Fibroblast of lung (primary cell): ENCODE measurements at places on chromosomes 1 and 21.

- no peak for DNase-seq
Measured at GRCh38 chr1:92943502-92943847, 17.8 kb downstream of the DIPK1A start.

GRCh38 chr1:33519240-33519884, 46.9 kb downstream of the ZSCAN20 start:
- DNase-seq = no peak

GRCh38 chr21:29340228-29340627, 41.5 kb downstream of the BACH1 start:
- DNase-seq = no peak

DNA sequence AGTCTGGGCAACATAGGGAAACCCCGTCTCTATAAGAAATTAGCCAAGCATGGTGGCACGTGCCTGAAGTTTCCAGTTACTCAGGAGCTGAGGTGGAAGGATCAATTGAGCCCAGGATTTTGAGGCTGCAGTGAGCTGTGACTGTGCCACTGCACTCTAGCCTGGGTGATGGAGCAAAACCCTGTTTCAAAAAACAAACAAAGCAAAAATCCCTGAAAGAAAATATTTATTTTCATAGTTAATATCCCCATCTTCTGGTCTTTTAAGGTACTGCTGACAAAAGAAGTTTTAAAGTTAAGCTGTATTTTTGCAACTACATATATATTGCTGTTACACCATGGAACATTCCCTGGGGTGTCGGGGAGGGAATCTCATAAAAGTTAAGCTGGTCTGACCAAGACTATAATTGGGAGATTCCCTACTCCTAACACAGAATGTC, 26.0 kb downstream of the VAMP4 start:
- no peak for DNase-seq

GRCh38 chr1:156746406-156746727, 5.1 kb downstream of the HDGF start:
- no peak for DNase-seq

DNA sequence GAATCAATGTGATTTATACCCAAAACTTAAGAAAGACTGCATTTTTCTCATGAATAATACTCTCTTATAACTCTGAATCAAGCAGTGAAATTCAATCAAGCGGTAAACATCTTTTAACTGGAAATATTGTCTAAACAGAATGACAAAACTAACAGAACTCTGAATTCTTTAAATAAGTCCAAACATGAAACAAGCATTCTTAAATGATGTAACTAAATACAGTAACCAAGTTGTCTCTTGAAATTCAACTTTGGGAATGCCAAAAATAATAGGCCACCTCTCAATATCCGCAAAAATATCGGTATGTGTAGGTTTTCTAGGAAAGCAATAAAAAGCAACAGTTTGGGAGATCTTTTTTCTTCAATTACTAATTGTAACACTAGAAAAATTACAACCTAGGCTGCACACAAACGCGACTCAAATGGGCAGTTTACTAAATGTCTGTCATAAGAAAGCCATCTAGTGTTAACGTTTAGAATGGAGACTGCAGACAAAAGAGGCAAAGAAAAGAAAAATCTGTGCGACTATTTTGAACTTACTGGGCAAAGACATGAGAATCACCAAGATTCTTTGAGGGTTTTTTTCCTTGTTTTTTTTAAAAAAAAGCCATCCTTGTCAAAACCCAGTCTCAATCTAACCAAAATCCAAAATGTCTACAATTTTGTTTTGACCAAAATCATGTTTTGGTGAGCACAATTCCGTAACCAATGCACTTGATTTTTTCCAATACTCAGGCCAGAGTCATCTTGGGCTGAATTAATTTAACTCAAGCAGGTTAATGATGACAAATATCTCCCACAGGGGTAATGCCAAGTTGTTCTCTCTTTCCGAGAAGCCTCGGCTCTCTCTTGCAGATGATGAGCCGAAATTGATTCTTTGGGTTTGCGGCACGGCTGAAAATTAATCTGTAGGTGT, 1.3 kb downstream of the SIPA1L2 start:
- peak; percentile 54 for DNase-seq

DNA sequence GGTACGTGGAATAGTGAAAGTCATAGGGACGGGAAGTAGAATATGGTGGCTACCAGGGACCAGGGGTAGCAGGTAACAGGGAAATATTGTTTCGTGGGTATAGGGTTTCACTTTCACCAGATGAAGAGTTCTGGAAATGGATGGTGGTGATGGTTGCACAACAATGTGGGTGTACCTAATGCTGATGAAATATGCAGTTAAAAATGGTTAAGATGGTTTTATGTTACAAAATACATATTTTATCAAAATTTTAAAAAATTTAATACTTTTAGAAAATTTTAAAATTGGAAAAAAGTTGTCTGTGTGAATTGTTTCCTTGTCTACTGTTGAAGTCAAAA, 55.5 kb upstream of the TLR5 start:
- DNase-seq = no peak

GRCh38 chr1:27021354-27022031, 8.8 kb upstream of the TENT5B start:
- DNase-seq = peak; percentile 54

DNA sequence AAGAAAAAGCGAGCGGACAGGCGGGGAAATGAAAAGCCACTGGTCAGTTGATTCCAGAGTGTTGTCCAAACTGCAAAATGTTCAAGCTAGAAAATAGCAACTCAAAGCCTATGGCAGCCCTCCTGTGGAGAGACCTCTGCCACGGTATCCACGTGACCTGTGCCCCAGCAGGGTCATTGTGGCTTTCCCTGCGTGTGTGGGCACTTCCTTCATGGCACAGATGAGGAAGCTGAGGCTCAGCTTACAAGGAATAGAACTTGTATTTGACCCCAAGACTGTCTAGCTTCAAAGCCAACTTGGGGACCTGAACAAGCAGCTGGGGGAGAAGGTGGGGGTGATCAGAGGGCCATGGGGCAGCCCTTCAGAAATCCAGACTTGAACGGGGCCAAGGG, 15.6 kb upstream of the PLEKHG5 start:
- DNase-seq = no peak

DNA sequence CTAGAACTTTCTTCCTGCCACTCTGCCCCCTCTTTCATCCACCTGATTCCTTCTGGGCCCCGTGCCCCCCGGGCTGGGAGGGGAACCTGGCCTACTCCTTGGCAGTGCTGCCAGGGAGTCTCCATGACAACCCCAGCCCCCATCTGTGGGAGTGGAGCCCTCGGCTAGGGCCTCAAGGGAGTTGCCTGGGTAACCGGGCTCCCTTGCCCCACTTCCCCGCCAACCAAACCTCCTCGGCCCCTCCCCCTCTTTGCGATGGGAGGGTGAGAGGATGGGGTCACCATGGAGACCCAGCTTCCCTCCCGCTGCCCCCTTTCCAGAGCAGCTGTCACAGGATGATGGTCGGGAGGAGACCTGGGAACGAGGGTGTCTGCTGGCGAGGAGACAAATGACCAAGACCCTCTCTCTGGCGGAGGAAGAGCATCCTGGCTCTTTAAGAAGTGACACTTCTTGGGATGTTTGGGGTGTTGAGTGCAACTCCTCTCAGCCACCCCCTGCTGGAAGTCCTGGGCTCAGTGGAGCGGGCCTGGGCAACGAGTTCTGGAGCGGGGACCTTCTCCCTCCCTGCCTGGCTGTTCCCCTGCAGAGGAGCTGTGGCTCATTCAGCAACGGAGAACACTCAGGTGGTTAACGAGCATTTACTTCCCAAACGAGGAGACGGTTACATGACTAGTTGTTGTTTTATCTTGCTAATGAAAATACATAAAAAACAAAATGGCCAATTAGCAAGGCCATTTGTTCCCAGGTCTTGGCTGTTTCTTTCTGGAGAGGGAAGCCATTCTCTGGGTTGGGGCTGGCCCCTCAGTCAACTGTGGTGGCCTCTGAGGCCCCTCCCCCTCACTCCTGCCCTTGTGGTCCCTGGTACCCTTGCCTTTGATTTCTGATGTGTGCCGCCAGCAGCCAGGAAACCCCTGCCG, 82.8 kb downstream of the UBIAD1 start:
- DNase-seq = no peak

DNA sequence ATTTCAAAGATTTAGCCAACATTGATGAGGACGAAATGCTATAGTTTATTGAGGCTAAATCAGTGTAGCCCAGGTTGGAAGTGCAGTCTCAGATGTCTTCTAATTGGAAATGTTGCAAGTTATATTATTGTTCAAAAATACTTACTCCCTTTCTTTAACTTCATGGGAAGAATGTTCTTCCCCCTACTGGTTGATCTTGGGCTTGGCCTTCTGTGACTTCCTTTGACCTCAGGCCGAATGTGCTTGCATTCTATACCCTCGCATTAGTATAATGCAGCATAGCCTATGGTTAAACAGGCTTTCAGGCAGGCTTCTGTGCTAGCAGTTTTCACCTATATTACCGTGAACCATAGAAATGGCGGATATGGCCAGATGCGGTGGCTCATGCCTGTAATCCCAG, 77.3 kb downstream of the RPE65 start:
- DNase-seq = no peak

GRCh38 chr1:202954057-202954745, 3.9 kb downstream of the ADIPOR1 start:
- no peak for DNase-seq

DNA sequence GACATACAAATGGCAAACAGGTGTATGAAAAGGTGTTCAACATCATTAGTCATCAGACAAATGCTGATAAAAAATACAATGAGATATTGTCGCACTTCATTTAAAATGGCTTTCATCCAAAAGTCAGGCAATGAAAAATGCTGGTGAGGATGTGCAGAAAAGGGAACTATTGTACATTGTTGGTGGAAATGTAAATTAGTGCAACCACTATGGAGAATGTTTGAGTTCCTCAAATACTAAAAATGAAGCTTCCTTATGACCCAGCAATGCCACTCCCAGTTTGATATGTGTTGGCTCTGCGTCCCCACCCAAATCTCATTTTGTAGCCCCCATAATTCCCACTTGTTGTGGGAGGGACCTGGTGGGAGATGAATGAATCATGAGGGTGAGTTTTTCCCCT, 309.7 kb upstream of the ZRANB2 start:
- DNase-seq = no peak

GRCh38 chr1:39269349-39269748, 64.9 kb downstream of the MACF1 start:
- no peak for DNase-seq

DNA sequence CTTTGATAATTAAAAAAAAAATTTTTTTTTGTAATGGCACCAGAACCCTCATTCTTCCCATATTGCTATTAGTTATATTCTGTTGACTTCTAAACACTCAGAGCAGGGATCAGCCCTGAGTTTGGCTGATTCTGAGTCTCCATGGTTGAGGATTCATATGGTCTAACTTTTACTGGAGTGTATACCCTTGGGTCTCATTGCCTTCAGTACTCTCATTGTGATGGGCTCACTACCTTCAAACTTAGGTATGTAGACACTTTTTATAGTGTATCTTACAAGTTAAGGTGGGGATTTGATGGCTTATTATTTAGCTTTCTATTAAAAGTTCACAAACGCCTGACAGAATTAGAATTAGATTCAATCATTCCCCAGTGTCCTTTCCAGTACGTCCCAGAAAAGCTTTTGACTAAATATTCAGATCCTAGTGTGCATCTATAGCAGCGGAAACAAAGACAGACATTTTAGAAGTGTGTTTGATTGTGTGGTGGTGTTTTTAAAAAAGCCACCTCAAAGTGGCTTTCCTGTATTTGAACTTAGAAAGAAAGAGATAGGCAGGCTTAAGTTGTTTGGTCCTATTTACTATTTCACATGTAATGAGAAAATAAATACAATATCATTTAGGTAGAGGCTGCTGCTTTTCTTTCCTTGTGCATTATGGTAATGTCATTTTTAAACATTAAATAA, 1.4 kb downstream of the MACF1 start:
- DNase-seq = no peak

GRCh38 chr1:31306278-31306677, 9.4 kb downstream of the ZCCHC17 start:
- peak; percentile 98 for DNase-seq

GRCh38 chr1:45566722-45567121, 16.1 kb downstream of the AKR1A1 start:
- peak; percentile 65 for DNase-seq

GRCh38 chr1:26854906-26855305, 8.0 kb upstream of the SFN start:
- no peak for DNase-seq

- DNase-seq = peak; percentile 37
Measured at GRCh38 chr21:33642896-33643657, 776 bp downstream of the ITSN1 start.

GRCh38 chr1:29758781-29759499, 522.6 kb downstream of the PTPRU start:
- no peak for DNase-seq

DNA sequence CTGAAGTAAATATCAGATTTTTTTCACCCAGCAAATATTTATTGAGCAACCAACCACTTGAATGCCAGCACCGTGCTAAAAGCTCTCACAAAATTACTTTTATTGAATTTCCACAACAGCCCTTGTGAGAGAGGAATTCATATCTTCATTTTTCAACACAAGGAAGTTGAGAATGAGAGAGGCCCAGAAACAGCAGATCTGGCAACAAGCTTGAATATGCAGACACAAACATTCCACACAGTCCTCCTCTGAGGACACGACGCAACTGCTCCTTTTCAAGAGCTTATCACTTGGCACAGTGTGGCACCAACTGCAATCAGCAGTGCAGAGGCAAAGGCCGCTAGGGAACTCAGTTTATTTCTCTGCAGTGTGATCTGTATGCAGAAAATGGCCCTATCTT, 32.2 kb upstream of the IFNAR2 start:
- DNase-seq = no peak

GRCh38 chr21:28749536-28749935, 243.1 kb downstream of the LTN1 start:
- no peak for DNase-seq

DNA sequence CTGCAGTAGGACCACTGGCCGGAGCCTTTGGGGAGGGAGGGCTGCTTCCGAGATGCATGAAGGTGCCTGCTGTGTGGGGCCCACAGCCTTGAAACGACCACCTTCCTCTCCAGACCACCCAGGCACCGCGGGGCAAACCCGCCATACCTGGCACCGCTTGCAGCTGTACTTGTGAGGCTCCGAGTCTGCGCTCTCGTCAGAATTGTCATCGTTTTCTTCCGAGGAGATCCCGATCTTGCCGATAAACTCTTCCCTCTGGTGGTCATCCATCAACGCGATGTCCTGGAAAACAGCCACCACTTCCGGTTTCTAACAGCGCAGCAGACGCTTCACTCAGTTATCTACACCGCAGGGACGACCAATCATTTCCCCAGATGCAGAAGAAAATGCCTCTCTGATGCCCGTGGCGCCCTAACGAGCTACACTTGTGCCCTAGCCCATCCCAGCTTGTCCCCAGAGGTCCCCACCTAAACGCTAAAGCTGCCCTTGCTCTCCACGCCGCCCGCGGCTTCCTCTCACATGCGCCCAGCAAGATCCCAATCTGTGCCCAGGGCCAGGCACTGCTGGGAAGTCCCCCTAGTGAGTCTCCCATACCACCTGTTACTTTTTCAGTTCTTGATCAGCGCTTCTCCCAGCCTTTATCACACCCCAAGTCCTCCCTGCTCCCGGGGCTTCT, 55.0 kb upstream of the RIPK4 start:
- DNase-seq = no peak

GRCh38 chr1:213585402-213585801, 402.4 kb upstream of the PROX1 start:
- DNase-seq = no peak
